ENCODE measurements at places on chromosomes 6 and 20.

DNA sequence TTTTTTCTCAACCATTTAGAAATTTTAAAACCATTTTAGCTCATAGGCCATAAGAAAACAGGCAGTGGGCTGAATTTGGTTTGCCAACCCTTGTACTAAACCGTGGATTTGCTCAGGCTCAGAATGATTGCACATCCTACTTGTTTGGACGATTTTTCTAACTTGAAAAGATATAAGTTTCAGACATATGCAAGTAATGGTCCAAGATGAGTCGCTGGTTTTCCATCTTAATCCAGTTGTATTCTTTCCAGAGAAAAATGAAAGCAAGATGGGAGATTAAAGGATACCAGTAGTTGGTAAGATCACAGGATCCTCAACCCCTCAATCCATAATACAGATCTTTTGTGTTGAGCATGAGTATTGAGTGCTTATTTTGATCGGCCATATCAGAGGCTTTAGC lies 250.9 kb downstream of the TINAG start:
- DNase-seq, result peak; percentile 7

GRCh38 chr6:39044181-39044580 lies 4.4 kb upstream of the GLP1R start:
- no peak for DNase-seq

GRCh38 chr6:25713824-25714223 lies 40.7 kb upstream of the SLC17A4 start:
- no peak for DNase-seq

- no peak for DNase-seq
Observed at GRCh38 chr20:38798266-38798665, 7.2 kb upstream of the PPP1R16B start.

- no peak for DNase-seq
Observed at GRCh38 chr6:22253955-22254655, 42.7 kb downstream of the PRL start.

- DNase-seq, result no peak
Observed at GRCh38 chr6:13367396-13367795, 39.1 kb upstream of the TBC1D7 start.

DNA sequence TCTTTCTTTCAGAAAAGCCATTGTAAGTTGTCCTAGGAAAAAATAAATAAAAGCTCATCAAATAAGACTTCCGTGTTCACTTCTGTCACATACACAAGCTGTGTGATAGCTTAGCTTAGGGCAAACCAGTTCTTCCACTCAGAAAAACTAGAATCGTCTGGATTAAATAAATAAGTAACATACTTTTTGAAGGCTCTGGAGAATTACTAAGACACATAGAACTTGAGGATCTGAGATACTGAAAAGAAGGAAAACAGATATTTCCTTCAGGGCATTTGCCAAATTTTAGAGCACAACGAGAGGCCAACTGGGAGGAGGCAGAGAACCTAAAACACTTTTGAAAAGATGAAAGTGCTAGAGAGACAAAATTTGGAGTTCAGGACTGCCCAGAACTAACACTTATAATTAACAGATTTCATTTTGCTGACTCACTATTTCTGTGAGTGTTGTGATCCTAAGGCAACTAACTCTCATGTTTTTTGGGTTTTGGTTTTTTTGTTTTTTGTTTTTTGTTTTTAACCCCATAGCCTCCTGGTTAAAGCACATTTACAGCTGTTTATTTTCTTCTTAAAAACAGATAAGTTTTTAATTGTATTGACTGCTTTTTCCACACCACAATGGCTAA lies 38.7 kb upstream of the THEMIS start:
- DNase-seq, result peak; percentile 21

DNA sequence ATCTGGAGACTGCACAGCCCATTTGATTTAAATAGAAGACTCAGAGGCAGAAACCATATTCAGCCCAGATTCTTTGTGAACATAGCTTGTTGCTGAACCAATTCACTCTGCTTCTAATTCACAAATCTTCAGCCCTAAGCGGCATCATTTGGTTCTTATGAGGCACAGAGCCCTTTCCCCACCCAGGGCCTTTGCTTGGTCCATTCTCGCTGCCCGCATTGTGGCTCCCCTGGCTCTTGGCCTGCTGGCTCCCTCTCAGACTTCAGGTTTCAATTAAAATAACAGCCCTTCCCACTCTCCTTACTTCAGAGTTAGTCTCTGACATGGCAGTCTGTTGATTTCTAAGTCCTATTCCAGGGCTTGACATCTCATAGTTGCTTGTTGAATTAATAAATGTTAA lies 9.4 kb upstream of the TMEM14A start:
- no peak for DNase-seq

DNA sequence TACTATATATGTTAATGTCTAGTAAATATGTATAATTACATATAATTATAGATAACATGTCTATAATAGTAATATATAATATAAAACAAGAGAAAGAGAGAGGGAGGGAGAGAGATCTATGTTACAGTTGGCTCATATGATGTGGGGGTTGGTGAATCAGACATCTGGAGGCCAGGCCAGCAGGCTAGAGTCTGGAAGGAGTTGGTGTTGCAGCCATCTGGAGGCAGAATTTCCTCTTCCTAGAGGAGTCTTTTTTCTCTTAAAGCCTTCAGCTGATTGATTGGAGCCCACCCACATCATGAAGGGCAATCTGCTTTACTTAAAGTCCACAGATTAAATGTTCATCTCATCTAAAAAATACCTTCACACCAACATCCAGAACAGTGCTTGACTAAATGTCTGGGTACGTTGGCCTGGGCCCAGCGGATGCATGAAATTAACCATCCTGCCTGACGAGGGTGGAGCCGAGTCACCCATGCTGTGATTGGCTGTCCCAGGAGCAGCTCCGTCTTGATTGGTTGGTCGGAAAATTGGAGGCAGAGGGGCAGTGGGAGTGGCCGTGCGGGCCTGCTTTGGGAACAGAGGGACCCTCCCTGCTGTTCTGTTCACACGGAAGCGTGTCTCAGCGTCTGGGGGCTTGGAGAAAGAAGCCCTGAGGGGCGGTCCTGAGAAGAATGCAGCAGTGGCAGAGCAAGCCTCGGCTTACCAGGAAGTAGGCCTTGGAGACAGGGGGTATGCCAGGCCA lies 392.4 kb downstream of the QKI start:
- peak; percentile 5 for DNase-seq
